ENCODE measurements at places on chromosomes 6 and 20.

DNA sequence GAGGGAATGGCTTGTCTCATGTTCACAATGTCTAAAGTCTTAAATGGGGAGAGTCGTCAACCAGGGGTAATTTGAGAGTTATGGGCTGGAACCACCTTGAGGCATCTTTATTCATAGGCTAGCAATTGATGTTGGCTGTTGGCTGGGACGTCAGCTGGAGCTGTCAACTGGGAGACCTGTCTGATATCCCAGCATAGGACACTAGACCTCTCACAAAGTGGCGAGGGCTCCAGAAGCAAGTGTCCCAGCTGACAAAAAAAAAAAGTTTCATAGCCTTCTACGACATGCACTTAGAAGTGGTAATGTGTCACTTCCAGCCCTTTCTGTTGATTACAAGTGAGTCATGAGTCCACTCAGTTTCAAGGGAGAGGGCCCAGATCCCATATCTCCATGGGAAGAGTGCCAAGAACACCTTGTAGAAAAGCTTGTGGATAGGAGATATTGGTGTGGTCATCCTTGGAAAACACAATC lies 278.0 kb downstream of the ESR1 start:
- DNase-seq = no peak

DNA sequence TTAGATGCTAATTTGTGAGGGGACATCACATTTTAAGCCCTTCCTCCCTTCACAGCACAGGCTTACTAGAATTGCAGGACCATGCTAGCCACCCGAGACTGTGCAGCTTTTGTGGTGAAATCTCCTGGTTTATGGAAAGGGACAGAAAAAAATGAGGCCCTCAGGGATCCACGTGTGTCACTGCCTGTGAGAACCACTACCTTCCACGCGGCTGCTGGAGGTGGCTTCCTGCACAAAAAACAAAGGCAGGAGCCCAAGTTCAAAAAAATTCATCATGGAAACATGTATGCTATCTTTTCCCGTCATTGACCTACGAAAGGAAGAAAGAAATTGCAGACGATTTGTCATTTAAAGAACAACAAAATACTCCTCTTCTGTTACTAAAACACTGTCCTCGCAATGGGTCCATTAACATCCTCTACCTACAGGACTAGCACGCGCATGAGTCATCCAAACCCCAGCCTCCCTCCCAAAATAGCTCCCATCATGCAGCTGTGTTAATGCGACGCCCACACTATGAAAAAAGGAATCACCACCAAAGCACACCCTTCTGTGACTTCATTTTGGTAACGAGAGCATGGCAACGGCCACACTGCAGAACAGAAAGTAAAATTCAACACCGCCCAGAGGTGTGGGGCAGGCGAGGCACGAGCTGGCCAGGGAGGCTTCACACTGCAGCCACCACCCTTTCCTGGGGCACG lies 45.7 kb downstream of the RAMACL start:
- peak; percentile 19 for DNase-seq

- no peak for DNase-seq
These were observed 237.5 kb downstream of the CD83 start for GRCh38 chr6:14354919-14355572.

GRCh38 chr6:79047072-79047471 lies 31.0 kb downstream of the PHIP start:
- DNase-seq = no peak

DNA sequence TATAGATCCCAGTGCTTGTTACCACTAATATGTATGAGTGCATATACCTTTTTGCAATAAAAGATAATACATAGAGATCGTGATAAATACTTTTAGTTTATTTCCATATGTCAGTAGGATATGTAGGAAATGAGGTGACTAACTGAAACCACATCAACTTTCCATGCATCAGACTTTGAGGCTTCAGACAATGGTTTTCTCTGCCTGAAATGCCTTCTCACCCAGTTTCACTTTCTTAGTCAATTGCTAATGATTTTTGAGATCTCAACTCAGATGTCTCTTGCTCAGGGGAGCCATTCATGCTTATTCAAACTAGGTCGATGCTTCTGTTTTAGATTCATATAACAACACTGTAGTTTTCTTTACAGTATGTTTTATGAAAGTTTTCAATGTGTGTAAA lies 626.6 kb upstream of the ADGRB3 start:
- no peak for DNase-seq

- no peak for DNase-seq
These were observed 43.3 kb downstream of the IRAK1BP1 start for GRCh38 chr6:78910591-78911171.

DNA sequence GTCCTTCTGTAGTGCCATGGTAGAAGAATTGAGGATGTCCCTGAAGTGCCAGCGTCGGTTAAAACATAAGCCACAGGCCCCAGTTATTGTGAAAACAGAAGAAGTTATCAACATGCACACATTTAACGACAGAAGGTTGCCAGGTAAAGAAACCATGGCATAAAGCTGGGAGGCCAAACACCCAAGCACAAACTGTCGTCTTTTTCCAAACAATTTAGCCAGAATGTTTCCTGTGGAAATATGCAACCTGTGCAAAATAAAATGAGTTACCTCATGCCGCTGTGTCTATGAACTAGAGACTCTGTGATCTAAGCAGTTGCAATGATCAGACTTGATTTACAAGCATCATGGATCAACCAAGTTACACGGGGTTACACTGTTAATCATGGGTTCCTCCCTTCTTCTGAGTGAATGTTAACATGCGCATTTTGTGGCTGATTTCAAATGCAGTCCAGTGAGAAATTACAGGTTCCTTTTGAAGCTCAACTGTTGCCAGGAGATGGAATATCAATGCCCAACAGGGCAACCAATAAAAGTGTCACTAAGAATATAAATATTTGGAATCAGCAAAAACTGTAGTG lies 674.9 kb downstream of the GRIK2 start:
- DNase-seq = no peak

DNA sequence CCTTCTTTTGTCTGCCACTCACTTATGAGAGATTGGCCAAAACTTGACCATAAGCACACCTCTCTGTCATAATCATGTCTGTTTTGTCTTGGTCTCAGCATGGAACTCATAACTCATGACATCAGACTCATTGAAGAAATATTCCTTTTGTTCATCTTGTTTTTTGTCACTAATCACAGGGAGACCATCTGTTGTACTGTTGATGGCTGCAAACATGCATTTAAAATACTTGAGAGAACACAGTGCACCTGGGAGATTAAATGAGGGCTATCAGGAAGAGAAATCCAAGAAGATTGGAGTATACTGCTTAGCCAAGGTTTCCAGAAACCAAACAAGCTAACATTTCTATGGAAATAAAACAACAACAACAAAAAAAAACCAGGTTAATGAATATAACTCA lies 689.7 kb downstream of the EPM2A start:
- no peak for DNase-seq

- peak; percentile 13 for DNase-seq
These were observed 72.5 kb downstream of the ITCH start for GRCh38 chr20:34435589-34435988.

- DNase-seq = peak; percentile 51
These were observed 72.1 kb downstream of the AFDN start for GRCh38 chr6:167898673-167899311.

GRCh38 chr20:61575151-61575937 lies 323.3 kb downstream of the CDH4 start:
- DNase-seq = no peak

DNA sequence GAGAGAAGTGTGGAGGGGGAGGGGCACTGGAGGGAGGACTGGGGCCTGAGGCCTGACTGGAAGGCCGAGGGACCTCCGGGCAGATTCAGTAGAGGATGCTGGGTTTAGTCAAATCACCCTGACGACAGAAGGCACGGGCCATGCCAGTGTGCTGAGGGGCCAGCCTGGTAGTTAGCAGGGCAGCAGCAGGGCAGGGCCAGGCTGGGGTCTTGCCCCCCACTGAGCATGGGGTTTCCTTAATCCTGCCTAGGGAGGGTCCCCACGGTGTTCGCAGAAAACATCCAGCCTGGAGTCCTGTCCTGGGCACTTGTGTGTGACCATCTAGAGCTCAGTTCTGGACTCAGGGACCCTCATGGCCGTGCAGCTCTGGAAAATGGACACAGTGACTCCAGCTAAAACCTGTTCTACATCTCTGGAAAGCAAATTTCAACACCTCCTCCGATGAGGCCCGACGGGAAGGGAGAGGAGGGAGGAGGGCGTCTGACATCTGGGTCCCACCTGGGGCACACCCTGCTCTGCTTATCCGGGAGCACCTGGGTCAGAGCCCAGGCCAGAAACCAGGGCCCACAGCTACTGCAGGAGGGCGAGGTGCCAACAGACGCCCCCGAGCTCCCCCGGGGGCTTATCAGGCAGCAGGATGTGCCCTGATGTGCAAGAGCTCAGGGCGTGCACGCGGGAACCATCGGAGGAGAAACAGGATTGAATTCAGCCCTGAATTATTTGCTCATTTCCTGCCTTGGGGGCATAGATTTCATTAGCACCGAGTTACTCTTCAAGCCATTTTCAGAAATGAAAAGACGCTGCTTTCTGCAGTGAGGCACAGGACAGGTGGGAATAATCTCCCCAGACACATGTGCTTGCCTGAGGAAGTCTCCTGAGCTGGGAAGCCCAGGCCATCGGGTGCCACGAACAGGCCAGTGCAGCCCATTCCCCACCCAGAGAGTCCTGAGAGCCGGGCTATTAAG lies 78.0 kb upstream of the MPC1 start:
- DNase-seq = no peak

- no peak for DNase-seq
These were observed 1.1 kb upstream of the GRM1 start for GRCh38 chr6:146027586-146028251.

DNA sequence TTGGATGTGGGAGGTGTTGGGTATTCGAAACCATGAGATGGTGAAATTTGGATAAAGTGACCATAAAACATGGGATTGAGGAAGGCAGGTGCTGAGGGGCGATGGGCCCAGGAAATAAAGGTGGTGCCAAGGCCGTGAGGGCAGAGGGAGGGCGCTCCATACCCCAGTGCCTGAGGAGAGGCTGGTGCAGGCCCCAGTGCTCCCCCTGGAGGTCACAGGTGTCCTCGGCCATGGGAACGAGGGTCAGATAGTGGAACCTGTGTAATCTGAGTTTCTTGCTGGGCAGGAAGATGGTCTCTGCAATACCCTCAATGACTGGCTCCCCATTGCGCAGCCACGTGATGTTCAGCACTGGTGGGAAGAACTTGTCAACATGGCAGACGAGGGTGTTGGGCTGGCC lies 16.2 kb downstream of the HLA-DPB1 start:
- peak; percentile 66 for DNase-seq

DNA sequence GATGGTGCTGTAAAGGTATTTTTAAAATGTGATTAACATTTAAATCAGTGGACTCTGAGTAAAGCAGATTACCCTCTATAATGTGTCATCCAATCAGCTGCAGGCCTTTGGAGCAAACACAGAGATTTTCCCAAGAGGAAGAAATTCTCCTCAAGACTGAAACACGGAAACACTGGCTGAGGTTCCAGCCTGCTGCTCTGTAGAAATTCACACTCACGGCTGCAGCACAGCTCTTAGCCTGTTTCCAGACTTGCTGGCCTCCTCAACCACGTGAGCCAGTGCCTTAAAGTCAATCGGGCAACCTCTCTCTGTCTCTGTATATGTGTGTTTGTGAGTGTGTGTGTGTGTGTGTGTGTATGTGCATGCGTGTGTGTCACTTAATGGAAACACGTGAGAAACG lies 41.1 kb downstream of the PDE10A start:
- no peak for DNase-seq

- DNase-seq = no peak
These were observed 109.0 kb downstream of the ARMC2 start for GRCh38 chr6:108957221-108957620.

DNA sequence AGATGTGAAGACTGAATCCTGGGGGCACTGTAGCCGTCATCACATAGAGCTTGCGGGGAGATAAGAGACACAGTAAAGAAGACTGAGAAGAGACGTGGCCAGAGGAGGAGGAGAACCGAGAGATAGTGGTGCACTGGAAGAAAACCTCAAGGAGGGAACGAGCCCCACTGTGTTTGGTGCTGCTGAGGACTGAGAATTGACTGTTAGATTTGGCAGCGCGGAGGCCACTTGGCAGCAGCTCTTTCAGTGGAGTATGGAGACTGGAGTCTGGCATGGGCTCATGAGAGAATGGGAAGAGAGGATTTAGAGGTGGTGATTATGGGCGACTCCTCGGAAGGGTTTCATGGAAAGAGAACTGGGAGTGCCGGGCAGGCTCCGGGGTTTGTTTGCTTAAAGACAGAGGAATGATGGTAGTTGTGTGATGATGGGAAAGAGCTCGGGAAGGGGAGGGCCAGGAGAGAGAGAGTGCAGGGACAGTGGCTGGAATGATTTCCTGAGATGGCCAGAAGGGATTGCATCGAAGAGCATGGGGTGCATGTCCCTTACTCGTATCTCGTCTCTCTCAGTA lies 18.0 kb downstream of the CDYL start:
- no peak for DNase-seq

DNA sequence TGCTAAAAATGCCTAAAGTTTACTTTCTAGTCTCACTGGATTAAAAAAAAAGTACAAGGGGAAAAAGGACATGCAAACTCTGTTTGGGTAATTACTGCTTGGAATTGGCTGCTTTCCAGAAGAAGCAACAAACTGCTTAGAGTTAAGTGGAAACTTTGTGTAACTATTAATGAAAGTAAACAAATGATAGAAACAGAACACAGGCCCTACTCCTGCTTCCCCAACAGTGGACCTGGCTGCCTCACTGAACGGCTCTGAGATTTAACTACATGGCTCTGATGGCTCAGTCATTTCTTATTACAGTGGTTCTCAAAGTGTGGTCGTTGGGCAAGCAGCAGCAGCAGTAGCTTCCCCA lies 108.5 kb downstream of the MAN1A1 start:
- DNase-seq = no peak

GRCh38 chr6:116157391-116157790 lies 31.5 kb upstream of the COL10A1 start:
- DNase-seq = no peak

DNA sequence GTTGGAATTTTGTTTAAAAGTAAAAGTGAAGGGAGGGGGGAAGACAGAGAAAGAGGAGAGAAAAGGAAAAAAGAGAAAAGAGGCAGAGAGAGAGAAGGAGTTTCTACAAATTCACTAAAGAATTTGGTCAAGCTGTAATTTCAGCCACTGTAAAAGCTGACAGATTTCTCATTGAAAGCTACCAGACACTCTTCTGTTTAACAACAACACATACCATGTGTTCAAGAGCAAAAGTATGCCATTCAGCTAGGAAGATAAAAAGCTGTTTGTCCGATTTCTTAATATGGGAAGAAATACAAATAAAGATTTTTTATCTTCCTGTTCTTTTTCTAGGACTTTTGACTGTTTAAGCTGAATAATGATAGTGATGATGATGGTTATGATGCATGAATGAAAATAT lies 204.8 kb upstream of the RSPO3 start:
- no peak for DNase-seq

GRCh38 chr6:423055-423798 lies 31.7 kb downstream of the IRF4 start:
- no peak for DNase-seq

- DNase-seq = no peak
These were observed 41.9 kb upstream of the PRSS16 start for GRCh38 chr6:27205375-27206278.

- no peak for DNase-seq
These were observed 202.6 kb downstream of the TRDN start for GRCh38 chr6:123434186-123434585.

Measured in NAMALWA (cell line).